B cell (primary cell): ENCODE measurements at places on chromosomes 12 and 14.

DNA sequence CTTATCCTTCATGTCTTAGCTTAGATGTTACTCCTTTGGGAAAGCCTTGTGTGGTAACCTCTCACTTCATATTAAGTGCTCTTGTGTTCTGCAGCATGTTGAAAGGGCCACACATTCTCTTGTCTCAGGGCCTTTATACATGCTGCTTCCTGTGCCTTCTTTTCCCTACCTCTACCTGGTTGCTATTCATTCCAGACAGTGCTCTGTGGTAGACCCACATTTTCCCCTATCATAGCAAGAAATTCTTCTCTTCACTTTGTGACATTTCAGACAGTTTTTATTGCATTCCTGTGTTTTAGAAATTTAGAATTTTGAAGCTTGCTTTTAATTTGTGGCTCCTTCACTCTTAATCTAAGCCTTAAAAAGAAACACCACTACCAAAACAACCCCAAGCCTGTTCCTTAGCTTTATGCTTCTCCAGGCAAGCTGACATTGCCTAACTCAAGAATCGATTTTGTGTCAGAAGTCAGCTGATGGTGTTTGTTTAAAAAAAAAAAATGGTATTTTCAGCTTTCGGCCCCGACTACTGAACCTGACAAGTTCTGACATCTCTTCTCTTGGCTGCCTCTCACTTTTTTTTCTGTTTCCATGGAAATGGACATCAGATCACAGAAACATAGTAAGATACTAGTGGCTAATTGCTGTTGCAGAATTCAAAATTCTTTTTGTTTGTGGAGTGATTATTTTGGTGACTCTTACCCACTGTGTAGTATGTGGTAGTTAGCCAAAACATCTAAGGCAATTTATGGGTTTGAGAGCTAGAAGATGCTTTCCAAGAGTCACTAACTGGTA, 156.3 kb downstream of the NUBPL start:
- no peak for DNase-seq

GRCh38 chr12:105198961-105199360, 37.0 kb downstream of the APPL2 start:
- DNase-seq: no peak

DNA sequence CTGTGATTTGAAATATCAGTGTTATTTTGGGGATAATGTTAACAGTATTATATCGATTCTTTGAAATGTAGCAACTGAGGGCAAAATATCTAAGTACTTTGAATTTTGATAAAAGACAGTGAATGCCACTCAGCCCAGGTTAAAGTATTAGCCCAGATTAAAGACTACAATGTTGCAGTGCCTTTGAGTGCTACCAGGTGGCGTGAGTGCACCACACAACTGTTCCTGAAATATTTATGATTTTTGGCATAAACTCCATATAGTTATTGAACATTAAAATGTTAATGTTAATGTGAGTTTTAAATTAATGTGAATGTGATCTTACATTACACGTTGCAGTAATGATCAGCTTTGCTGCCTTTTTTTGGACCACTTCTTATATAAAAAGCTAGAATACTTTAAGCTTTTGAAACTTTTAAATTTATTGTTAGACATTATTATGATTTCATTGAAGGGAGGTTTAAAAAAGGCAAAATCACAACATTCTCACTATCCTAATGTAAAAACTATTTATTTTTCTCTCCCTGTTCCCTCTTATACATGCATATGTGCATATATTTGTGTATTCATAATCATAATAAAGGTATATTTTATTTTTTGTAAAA, 22.5 kb downstream of the MRPS35 start:
- DNase-seq: peak; percentile 39

DNA sequence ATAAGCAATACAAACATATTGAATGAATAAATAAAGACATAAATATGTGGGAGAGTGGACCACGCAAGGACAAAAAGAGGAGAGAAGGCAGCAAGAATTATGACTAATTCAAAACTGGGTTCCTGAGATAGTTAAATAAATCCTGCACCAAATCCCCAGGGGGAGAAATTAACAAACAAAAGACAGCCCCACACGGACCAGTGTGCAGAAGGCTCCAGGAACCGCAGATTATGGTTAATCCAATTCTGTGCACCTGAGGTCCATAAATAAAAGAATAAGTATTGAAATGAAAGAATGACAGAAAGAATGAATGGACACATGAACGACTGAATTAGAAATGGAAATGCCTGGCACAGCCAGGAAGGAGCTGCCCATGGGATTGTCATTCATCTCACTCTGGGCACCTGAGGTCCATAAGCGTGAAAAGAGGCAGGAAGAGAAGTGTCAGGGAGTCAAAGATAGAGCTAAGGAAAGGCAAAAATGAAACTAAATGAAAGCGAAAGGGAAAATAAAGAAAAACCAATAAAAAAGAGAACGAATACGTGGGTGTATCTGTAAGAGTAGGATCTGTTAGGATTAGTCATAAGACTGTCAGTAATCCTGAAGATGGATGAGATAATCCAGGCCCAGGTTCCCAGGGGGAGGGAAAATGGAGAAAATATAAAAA, 23.3 kb downstream of the MEG3 start:
- no peak for DNase-seq

GRCh38 chr12:51522696-51523095, 68.3 kb upstream of the SCN8A start:
- no peak for DNase-seq

DNA sequence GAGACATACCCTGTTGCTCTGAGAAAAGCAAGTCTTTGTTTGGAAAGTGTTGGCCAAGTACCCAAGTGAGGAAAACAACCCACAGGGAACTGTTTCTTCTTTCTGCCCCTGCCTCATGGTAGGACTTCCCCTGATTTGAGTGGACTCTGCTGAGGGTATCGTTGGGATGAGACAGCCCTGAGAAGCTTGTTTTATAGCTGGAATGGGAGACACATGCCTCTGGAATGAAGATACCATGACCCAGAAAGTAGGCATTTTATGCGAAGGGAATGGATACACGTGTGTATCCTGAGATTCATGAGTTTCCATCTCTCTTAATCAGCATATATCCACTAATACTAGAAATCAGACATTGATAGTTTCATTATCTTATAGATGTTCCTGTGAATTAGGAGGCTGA, 382.3 kb downstream of the ATP23 start:
- DNase-seq: no peak

DNA sequence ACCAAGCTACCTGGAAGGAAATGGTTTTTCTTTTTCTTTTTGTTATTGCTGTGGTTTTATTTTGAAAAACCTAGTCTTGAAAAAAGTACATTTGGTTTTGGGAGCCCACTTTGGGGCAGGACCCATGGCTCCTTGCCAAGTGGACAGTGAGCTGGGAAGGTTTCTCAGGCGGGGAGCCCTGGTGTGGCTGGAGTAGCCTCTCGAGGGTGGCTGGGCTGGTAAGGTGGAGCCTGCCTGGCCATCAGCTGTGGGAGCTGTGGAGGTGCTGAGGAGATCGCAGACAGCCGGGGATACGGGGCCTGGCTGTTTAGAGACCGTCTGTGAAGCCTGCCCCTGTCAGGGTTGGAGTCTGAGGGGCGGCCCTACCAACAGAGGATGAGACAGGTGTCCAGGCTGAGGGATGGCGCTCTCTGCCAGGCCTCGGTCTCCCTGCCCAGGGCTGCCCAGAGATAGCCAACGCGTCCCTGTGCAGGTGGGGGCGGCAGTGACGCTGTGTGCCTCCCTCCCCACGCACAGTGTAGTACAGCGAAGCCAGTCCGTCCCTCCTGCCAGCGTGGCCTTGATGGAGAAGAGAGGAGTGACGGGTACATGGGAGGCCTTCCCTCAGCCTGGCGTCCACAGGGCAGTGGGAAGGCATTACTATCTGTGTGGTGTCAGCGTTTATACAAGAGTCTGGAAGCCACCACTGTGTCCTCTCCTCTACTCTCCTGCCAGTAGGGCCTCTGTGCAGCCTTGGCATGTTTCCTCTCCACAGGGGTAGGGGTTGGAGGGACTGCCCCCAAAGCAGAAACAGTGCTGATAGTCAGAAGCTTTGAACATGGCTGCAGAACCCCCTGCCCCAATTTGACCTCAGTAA, 5.9 kb downstream of the RIN3 start:
- DNase-seq: no peak

GRCh38 chr12:45518291-45519235, 210.9 kb upstream of the ARID2 start:
- DNase-seq: peak; percentile 19

GRCh38 chr12:107684029-107684795, 1.4 kb upstream of the PWP1 start:
- no peak for DNase-seq

DNA sequence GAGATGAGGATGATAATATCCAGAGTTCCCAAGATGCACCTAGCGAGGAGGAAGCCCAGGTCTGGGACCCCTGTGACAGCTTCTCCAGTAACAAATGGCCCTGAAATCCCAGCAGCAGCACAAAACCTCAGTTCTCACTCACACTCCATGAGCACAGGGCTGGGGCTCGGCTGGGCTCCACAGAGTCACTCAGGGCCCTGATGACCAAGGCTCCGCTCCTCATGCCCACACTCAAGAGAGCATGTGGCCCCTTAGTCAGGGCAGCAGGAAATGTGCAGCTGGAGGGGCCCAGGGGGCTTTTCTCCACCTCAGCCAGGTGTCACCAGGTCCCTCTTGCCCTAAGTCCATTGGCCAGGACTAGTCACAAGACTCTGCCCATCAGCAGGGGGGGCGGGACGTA, 242.7 kb upstream of the SFSWAP start:
- no peak for DNase-seq

DNA sequence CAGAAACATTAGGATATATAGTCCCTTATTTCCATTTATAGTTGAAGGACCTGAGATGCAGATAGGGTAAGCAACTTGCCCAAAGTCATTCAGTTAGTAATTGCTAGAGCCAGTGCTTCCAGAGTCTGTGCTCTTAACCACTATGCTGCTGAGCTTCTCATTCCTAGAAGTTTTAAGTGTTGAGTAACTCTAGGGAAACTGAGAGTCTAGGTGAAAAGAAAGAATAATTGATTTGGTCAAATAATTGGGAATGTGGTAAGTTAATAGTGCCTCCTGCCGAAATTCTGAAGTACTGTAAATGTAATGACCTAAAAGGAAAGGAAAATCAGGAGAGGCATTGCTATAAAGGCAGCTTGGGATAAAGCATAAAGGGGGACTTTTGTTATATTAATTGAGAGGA, 14.1 kb downstream of the PYROXD1 start:
- no peak for DNase-seq

DNA sequence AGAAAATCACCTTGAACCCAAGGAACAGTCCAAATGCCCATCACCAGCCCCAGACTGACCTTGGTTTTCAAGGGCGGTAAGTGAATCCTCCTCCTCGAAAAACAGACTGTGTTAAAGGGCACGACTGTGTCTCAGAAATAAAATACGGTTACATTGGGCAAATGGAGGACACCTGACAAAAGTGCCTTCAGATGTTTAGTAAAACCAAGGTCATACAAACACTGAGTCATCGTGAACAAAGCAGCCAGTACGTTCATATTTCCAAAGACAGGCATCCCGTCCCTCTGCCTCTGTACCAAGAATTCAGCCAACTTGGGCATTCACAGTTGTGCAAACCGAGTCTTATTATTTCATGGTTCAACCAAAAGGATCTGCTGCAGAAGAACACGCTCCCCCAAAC, 25.9 kb downstream of the FOXN3 start:
- DNase-seq: no peak

- DNase-seq: no peak
Measured at GRCh38 chr12:32920506-32921085, 24.0 kb upstream of the PKP2 start.

DNA sequence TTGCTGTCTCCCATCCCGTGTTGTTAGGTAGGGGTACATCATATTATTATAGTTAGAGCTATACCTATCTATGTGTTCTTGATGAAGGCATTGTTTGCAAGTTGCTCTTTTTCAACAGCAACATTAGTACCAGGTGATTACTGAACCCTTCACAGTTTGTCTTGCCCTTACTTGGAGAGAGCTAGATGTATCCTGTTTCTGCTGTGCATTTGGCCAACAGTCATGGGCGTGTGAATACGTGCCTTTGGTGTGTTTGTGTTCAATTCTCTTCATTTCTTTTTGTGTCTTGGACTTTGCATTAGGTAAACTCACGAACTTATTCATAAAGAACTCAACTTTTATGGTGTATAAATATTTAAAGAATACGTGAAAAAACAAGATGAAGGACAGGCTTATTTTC, 14.3 kb downstream of the ARF6 start:
- DNase-seq: no peak

DNA sequence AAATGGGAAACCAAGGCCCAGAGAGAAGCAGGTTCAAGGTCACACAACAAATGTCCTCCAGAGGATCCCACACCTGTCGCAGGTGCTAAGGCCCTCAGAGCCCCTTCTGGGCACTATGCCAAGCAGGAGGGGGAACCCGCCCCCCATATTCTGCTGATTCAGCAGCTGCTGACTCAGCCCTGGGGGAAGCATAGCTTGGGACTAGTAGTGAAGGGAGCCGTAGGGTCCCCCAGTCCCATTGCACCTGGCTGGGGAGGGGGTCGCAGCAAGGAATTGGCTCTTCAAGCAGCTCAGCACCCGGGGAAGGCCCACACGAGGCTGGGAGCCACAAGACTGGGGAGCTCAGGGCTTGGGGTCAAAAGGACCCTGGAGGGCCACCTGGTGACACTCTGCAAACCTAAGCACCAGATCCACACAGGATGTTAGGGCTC, 1.0 kb downstream of the RASAL1 start:
- DNase-seq: no peak

DNA sequence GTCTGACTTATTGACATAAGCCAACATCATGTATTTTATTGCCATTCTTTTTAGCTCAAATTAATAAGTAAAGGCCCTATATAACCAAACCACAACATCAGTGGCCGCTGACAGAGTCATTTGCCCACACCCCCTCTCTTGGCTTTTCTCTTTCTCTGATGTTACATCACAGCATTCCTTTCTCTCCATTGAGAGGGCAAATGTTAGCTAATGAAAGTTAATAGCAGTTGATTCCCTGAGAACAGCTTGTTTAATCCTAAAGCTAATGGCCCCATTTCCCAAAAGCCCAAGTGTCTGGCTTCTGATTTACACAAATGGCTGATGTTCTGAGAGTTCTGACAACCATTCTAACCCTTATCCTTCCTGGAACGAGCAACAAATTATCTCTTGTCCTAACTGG, 308.8 kb downstream of the SNAPC1 start:
- DNase-seq: no peak

DNA sequence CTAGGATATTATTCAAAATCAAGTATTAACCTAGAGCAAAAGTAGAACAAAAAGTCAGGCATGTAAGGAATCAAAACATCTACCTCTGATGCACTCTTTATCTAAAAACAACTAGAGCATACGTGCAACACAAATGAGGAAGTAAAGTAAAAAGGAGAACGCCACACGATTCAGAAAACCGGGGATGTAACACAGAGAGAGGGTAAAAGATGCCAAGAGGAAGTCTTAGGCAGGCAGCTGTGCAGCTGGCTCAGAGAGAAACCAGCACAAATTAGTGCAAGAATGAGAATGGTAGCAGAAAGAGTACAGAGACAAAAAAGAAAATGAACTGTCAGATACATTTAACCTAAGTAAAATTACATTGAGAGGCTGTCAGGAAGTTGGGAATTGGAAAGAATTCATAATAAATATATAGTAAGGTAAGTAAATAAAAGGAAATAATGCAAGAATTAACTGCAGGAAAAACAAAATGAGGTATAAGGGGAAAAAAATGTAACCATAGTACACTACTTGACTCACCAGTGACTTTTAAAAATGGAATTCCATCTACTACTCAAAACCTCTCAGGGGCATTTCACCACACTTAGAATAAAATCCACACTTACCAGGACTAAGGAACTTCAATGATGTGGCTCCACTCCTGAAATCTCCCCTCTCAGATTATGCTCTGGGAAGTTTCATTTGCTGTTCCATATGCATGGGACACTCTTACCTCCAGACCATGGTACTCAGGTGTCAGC, 17.1 kb downstream of the BCAT1 start:
- DNase-seq: peak; percentile 72

- DNase-seq: no peak
Measured at GRCh38 chr14:94805680-94806288, 35.9 kb upstream of the GSC start.

GRCh38 chr14:22403296-22403695, 185.7 kb downstream of the DAD1 start:
- no peak for DNase-seq
